Neuronal stem cell (in vitro differentiated cells): ENCODE measurements at places on chromosomes 16 and 17.

DNA sequence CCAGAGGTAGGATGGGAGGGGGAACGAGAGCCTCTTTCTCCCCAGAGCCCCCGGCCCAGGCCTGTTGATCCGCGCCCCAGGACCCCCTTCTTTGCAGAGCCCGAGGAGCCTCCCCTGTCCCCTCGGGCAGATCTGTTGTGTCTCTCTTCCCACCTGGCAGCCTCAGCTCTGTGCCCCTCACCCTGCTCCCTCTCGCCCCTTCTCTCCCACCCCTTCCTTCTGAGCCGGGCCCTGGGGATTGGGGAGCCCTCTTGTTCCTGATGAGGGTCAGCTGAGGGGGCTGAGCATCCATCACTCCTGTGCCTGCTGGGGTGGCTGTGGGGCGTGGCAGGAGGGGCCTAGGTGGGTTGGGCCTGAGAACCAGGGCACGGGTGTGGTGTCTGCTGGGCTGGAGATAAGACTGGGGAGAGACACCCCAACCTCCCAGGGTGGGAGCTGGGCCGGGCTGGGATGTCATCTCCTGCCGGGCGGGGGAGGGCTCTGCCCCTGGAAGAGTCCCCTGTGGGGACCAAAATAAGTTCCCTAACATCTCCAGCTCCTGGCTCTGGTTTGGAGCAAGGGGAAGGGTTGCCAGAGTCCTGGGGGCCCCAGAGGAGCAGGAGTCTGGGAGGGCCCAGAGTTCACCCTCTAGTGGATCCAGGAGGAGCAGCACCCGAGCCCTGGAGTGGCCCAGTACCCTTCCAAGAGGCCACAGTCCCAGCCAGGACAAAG lies 65.4 kb downstream of the MRC2 start:
- DNase-seq: no peak

DNA sequence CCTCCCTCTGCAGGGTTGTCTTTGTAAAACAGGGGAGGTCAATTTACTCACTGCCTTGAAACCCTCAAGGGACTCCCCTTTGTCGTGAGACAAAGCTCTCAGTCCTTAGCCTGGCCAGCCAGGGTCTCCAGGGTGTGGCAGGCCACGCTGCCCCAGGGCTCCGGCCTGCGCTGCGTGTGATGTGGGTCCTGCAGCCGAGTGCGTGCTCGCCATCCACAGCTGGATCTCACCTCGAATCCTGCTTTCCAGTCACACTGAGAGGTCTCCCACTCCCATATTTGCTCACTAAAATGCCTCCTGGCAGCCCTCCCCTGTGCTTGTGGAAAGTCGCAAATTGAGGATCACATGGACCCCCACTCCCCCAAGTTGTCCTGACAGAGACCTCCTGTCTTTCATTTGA lies 10.0 kb upstream of the CLEC18C start:
- DNase-seq: no peak

DNA sequence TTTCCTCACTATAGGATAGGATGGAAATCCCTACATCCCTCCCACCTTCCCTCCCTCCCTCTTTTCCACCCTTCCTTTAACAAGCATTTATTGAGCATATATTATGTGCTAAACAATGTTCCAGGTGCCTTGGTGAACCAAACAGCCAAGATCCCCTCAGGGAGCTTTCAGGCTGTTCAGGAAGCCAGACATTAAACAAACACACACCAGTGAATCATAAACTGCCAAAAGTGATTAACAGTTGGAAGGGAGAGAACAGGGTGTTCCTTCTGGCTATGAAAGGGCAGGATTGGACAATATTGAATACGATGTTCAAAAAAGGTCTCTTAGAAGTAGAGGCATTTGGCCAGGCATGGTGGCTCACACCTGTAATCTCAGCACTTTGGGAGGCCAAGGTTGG lies 22.8 kb upstream of the CNEP1R1 start:
- no peak for DNase-seq

DNA sequence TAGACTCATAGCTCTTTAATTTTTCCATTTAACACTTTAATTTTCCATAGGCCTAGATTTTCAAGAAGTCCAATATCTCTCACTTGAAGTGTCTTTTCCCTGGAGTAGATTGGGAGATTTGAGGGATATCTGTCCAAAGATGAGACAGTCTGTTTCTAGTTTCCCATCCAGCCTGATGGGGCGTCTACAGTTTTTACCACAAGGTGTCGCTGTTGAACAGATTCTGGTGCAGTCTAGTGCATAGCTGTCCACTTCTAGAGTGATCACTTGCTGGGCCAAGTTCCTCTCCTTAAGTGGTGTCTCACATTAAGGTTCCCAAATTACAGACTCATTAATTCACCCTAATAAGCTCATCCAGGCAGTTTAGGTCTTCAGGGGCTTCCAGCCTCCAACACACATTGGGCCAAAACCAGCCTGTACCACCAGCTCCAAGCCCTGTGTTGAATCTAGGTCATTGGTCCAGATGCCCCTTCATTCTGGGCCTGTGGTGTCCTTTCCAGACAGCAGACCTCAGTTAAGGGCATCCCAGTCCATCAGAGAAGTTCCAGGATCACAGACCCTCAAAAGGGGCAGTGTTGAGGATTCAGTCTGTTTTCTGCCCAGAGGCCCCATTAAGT lies 9.4 kb downstream of the SNX20 start:
- DNase-seq: no peak

- DNase-seq: no peak
Measured at GRCh38 chr17:2251098-2251497, 52.5 kb downstream of the SMG6 start.

DNA sequence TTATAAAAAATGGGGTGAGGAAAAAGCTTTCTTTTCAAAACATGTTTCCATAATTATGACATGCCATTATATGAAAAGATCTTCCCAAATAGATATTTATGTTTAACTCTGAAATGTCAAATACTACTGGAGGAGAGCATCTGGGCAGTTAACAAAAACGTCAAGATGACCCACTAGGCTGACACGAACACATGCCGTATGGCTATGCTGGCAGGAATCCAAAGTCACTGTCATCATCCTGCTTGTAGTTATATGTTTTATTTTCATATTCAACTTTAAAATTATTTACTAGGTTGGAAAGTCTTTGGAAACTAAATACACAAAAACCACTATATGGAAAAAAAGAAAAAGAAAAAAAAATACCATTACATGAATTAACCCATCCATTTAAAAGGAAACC lies 27.3 kb downstream of the ANKFY1 start:
- DNase-seq: no peak

DNA sequence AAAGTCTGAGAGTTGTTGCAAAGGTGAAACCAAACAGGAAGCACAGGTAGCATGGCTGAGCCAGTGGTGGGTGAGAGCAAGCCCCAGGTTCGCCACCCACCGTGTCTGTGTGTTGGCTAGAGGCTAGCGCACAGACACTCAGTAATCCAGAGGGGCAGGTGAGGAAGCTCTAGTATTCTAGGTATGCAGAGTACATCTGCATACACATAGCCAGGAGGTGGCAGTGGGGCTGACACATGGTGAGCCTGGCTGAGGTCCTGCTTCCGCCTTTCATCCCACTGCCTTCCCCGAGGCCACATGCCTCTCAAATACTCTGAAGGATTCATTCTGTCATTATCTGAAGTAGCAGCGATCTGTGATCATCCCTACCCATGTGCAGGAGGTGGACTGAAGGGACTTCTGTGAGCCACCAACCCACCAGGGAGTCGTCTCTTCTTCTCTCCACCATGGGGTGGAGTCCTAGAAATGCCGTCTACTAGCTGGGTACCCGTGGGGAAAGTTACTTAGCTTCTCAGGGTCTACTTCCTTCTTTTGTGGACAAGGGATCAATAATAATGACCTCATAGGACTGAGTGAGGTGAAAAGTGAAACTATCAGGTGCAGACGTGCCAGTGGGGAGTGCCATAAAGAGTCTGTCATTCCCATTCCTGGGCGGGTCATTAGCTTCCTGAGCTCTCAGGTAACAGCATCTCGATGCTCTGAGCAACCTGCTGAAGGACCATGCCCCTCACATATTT lies 36.0 kb upstream of the ICAM2 start:
- no peak for DNase-seq

DNA sequence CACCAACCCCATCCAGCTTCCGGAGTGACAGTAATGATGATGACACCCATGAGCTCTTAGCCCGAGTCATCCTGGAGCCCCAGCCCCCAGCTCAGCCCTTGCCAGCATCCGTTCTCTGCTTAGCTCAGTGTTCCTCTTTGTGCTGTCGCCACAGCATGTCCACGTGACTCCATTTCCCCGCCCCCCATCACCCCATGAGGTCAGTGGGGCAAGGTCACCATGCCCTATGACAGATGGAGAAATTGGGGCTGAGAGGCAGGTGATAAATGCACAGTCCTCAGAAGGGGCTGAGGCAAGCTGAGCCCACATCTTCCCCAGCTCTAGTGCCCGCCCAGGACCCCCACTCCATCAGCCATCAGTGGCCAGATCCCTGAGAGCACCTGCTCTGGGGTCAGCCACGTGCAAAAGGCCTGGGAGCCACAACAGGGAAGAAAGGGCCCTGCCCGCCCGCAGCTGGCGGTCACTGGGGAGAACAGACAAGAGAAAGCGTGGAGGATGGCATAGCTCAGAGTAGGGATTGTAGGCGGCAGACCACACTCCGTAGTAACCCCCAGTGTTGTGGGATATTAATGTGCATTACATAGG lies 17.1 kb downstream of the ITGB4 start:
- no peak for DNase-seq

- DNase-seq: no peak
Measured at GRCh38 chr17:73749337-73749823, 105.1 kb upstream of the SDK2 start.

DNA sequence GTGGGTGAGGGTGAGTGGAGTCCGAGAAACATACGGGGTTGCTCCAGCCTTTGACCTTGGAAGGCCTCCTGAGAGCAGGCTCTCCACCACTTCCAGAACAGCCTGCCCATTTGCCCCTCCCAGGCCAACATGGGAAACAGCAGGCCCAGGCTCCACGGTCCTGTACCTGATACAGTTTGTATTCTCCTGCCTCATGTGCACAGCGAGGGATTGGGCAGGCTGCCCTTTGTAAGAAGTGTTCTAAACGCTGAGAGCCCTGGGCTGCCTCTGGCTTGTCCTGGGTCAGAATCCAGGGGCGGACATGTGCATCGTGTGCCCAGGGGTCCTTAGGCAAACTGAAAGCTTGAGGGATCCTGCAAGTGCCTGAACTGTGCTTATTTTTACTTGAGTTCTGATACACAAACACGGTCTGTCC lies 3.4 kb upstream of the CBX2 start:
- DNase-seq: no peak

GRCh38 chr16:14545346-14545884 lies 84.6 kb downstream of the PARN start:
- DNase-seq: no peak

DNA sequence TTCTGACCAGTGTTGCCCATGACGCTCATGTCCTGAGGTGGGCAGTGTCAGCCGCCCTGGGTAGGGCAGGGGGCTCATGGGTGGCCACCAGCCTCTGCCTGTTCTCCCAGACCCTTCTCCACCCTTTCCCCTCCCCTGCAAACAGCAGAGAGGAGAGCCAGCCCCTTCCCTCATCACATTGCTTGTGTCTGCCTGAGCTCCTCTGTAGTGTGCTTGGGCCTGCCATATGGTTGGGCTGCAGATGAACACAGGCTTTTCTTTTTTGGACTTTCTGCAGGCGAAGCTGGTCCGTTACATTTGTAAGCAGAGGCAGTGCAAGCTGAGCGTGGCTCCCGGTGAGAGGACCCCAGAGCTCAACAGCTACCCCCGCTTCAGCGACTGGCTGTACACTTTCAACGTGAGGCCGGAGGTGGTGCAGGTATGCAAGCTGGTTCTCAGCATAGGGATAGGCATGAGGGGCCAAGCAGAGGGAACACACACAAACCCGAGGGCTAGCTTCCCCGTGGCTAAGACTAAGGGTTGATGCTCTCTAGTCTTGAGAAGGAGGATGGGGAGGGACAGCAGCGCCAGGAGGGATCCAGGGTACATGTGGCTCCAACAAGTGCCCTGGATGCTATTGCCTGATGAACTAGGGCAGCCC lies 80.6 kb upstream of the LGALS9 start:
- no peak for DNase-seq

GRCh38 chr16:24645739-24646645 lies 83.5 kb upstream of the TNRC6A start:
- no peak for DNase-seq

DNA sequence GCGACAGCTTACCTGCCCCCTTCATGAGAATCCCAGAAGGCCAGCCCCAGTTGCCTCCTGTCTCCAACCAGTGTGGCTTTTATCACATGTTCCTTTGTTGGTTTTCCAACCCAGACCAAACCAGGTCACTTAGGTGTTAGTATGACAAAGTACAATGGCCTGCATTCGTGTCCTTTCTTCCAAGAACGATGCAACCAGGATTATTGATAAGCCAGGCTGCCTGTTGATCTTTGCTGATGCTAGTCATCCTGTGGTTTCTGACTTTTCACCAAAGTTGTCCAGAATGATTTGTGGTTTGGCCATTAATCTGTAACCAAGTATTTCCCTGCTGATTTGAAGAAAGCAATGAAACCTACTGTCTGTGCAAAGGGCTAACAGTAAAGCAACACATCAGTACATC lies 191.4 kb downstream of the CYLD start:
- DNase-seq: no peak

- peak; percentile 9 for DNase-seq
Measured at GRCh38 chr16:12271006-12271405, 294.5 kb downstream of the SNX29 start.

DNA sequence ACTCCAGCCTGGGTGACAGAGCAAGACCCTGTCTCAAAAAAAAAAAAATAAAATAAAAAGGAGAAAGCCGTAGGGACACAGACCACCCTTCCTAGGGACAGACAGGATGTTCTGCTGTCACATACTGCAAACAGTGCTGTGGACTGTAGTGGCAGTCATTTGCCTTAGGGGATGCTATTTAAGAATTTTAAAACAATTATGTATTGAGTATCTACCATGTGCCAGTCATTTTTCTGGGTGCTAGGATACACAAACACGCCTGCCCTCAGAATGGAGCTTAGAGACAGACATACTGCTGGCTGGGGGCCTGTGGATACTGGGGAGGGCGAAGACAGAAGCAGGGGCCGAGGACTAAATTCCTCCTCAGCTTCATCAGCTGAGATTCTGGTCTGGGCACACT lies 45.5 kb downstream of the MRC2 start:
- DNase-seq: no peak

GRCh38 chr16:29811896-29812665 lies at the start of gene PRRT2:
Gene PRRT2, plus strand, starts transcription at chr16:29812193. Its CDS starts 862 bp downstream, at chr16:29813055.
- peak; percentile 87 for DNase-seq
